ENCODE measurements at places on chromosomes 5 and 9.

DNA sequence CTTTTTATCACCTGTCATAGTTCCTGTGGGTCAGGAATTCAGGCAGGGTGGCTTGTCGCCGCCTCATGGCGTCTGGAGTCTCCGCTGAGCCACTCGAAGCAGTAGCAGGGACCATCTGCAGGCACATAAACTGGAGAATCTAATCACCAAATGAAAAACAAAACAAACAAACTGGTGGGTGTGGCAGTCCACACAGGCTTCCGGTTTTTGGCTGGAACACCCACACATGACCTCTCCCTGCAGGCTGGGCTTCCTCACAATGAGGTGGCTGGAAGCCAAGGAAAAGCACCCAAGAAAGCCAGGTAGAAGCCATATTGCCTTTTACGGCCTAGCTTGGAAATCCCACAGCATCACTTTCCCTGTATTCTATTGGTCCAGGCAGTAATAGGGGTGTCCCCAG lies 197.0 kb downstream of the SYK start:
- DNase-seq: no peak

DNA sequence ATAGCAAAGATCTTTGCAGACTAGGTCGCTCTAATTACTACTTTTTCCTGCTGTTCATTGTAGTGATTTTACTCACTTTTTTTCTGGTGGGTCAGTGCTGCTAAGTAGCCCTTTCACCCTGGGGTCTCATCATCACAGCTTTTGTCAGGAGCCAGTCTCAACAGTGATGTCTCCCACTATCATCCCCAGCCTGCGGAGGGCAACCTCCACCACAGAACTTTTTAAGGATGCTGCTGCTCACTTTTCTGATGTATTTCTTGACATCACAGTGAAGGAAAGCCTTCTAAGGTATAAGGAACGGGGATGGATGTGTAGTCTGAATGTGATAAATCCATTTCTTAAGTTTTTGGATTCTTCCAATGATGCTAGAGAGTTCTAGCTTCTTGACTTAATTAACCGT lies 242.5 kb upstream of the RIOK2 start:
- peak; percentile 6 for DNase-seq

GRCh38 chr9:87290241-87291052 lies 207.2 kb upstream of the DAPK1 start:
- peak; percentile 36 for DNase-seq

GRCh38 chr9:106283769-106284168 lies 579.2 kb upstream of the ZNF462 start:
- no peak for DNase-seq

DNA sequence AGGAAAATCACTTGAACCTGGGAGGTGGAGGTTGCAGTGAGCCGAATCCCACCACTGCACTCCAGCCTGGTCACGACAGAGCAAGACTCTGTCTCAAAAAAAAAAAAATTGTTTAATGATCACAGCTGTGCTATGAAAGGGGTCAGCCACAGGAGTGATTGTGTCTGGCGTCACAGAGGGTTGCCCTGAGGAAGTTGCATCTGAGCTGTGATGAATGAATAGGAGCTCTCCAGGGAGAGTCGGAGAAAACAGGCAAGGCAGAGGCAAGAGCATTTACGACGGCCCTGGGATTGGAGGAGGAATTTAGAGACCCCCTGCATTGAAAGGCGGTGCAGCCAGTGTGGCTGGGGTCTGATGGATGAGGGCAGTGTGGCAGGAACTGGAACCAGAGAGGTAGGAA lies 25.1 kb downstream of the NAIF1 start:
- no peak for DNase-seq

DNA sequence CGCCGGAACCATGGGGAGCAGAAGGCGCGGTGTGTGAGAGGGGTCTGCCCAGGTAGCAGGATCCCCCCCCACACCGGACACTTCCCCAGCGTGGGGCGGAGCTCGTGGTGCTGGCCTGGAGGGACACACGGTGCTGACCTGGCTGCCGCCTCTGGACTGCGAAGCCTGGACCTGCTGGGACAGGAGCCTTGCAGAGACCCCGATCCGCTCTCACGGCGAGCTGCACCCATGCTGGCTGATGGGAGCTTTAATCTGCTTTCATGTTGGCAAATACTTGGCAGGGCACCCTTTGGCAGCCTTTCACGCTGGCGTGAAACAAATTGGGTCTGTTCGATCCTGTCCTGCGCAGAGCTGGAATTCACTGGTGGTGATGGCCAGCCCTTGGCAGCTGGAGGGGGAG lies 7.4 kb downstream of the NKD2 start:
- no peak for DNase-seq

- DNase-seq: peak; percentile 10
These were observed 40.6 kb upstream of the ZNG1F start for GRCh38 chr9:41229408-41230401.

DNA sequence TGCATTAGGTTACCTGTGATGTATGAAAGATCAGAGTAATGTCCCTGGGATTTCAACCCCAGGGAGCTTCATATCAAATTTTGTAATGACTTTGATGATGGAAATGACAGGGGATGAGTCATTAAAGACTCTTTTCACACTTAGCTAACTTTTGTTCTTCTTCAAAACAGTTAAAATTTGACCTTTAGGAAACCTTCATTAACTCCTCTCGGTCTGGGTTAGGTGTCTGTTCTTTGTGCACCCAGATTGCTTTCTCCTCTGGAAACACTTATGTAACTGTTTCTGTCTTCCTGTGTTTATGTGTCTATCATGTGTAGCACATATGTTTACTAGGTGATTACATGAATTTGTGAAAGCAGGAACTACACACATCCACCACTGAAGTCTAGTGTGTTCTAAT lies 1.6 kb downstream of the SRFBP1 start:
- no peak for DNase-seq

DNA sequence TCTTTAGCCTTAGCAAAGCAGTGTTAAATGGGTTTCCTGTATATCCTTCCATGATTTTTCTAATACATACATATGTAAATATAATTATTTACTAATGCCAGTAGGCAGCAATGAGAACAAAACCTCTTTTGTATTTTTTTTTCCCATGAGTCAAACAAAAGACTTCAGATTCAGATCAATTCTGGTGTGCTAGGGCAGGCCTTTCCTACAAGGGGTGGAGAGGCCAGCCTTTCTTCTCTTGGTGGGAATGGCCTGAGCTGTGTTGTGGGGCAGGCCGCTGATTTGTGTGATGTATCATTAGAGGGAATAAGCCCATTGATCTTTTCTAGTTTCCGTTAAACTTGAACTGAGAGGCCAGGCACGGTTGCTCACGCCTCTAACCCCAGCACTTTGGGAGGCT lies 115.5 kb upstream of the DMRT1 start:
- no peak for DNase-seq

DNA sequence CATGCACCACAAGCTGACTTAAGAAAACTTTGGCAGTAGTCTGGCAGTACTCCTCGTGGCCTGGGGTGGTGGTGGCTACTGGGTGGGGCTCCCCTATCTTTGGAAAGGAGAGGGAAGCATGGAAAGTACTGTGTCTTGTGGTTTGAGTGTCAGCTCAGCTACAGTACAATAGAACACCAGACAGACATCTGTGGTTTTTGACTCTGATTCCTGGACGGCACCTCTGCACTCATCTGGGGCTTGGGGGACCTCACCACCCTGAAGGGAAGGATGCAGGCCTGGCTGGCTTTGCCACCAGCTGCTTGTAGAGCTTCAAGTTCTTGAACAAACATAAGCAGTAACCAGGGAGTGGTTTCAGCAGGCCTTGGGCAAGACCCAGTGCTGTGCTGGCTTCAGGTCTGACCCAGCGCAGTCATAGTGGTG lies 40.6 kb downstream of the TNFSF8 start:
- no peak for DNase-seq

DNA sequence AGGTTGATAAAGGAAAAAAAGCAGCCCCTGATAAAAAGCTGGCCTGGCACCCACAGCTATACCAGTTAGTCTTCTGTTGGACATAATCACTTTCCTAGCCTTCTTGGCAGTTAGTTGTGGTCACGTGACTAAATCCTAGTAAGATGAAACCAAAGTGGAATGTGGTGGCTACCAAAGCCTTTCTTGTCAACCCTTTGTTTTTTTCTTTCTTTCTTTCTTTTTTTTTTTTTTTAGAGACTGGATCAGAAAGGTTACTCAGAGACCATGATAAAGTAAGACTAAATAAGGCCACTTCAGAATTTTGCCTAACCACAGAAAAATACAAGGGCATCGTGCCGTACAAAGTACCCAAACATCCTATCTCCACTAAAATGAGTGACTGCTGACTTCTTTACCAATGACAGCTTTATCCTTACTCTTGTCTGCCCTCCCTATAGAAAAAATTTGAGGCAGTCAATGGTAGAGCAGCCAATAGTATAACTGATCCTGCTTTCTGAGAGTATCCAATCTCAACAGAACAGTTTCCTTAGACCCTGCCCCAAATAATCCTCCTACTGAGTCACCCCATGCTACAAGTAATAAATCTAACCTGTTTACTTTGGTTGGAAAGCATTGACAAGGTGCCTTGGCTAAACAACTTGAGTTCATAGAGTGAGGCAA lies 14.2 kb upstream of the KIF27 start:
- DNase-seq: peak; percentile 59

GRCh38 chr9:135504262-135505243 lies 4.1 kb downstream of the MRPS2 start:
- DNase-seq: peak; percentile 63

GRCh38 chr9:118009614-118010013 lies 305.4 kb downstream of the TLR4 start:
- no peak for DNase-seq

DNA sequence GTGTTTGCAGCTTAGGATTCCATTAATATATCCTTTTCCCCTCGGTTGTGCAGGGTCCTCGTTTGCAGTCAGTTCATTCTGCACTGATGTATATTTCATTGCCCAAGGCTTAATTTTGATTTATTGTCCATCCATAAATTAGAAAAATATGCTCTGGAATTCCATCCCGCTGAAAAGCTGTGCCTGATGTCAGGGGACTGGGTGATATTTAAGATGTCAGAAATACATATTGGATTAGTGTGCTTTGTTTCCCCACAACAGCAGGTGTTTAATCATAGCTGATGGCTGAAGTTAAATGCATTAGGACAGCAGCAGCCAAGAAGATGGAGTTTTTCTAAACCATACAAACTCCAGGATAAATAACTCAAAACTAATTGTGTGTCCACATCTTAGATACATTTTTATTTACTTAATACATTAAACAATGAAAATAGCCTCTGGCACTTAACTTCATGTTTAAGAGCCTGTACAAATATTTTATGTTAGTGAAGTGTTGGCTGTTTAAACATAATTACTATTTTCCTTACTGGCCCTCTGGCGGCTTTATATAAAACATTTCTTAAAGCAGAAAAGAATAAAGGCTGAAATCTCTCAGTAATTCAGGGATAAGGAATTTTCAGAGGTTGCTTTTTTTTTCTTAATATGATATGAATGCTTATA lies 170.4 kb upstream of the TBCA start:
- no peak for DNase-seq

DNA sequence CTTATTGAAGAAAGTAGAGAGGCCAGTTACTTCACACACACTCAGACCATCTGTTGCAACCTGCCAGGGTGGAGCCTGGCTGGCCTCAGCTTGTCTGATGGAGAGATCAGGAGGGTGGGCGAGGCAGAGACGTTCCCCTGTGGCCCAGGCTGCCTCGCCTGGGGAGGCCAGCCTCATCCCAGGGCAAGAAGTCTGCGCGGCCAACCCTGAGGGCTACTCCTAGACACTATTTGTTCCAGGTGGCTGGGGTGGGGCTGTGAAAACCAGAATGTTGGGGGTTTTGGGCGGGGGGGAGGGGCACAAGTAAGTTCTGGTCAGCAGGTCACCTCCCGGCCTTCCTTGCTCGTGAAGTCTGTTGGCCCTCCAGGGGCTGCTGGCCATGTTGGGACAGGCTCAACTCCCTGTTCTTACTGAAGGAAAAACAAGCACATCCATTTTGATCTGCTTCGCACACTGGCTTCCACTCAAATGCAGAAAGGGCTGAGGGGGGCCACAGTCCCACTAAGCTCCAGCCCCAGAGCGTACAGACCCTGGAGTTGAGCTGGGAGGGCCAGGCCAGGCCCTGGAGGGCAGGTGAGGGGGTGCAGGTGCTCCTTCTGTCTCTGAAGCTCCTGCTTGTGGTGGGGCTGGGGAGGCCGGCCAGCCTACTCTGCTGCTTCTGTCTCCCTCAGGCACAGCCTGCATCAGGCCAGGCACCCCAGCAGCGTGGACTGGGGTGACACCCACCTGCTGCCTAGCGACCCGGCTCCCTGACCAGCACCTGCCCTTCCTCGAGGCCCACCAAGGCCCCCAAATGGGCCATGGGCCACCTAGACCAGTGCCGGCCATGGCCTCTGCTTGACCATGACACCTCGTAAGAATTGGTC lies 46.6 kb downstream of the SECISBP2 start:
- DNase-seq: no peak

- DNase-seq: no peak
These were observed 279.6 kb downstream of the TMEM38B start for GRCh38 chr9:105973951-105974351.

DNA sequence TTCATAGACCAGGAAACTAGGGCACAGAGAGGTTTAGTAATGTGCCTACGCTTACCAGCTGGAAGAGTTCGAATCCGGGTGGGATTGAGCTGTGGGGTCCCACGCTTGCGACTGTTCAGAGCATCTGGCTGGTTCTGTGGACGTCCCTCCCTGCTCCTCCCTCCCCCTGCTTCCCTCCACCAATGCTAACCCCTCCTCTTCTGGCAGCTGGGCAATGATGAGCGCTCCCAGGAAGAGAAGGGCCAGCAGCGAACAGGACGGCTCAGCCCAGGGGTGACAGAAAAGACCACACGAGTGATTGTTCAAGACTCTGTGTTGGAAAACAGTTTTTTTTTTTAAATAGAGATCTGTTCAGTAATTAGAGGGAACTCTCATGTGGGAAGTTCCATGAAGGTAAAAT lies 6.9 kb downstream of the FAM163B start:
- DNase-seq: no peak

Measured in urothelium cell line (cell line).